ENCODE measurements at places on chromosomes 5 and 9.

- no peak for DNase-seq
Observed at GRCh38 chr5:16903480-16904300, 32.4 kb downstream of the MYO10 start.

DNA sequence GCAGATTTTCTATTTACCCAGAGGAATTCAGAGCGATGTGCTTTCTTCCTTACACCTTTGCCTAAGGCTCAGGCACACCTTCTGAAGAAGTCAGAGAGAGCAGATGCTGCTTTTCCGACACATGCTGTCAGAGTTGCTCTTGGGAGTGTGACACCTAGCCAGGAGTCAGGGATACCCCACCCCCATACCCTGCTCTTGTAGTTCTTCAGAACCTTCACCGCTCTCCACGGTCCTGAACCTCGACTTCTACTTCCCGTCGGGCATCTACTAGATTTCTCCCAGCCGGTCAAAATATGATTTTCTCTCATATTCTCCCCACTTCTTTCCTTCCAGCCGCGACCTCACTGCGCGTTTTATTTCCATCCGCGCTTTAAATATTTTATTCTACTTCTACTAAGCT, 1.7 kb downstream of the GRIN3A start:
- no peak for DNase-seq

- DNase-seq, result no peak
Observed at GRCh38 chr5:69416699-69417098, 1.8 kb downstream of the MARVELD2 start.

GRCh38 chr5:109328626-109329025, 81.1 kb downstream of the PJA2 start:
- no peak for DNase-seq

- DNase-seq, result no peak
Observed at GRCh38 chr5:162190-162564, 29.1 kb upstream of the LRRC14B start.

- no peak for DNase-seq
Observed at GRCh38 chr9:137453643-137454081, 5.5 kb downstream of the NSMF start.

- DNase-seq, result no peak
Observed at GRCh38 chr9:10946676-10947410, 334.0 kb upstream of the PTPRD start.

DNA sequence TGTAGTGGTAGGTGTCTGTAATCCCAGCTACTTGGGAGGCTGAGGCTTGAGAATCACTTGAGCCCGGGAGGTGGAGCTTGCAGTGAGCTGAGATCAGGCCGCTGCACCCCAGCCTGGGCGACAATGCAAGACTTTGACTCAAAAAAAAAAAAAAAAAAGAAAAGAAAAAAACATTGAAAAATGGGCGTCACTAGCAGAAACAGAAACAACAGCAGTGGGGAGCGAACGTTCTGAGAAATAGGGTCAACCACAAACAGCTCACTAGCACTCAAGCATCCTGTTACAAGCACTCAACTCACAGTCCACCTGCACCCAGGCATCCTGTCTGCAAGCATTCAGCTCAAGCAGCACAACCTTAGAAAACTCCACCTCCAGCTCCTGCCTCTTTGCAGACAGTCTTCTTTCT, 17.2 kb downstream of the TRIM14 start:
- DNase-seq, result peak; percentile 73

- no peak for DNase-seq
Observed at GRCh38 chr5:82509762-82510161, 231.6 kb upstream of the RPS23 start.

DNA sequence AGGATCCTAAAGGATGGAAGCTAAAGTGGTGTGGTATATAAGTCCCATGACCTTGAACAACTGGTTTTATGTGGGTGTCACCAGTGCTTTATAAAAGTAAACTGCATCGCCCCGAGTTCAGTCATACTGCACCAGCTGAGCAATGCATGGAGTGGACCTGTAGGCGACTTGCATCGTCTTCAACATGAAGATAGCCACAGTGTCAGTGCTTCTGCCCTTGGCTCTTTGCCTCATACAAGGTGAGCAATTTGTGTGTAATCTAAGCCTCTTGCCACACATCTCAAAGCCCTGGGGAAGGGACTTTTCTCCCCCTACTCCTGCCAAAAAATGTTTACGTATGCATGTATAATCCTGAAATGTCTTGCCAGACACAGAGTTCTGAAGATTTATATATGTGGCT, at the start of gene SPINK5:
TSS of gene SPINK5 (plus strand) at position 120 of the 400 bp plus-strand sequence. CDS start at position 185, 65 bp downstream.
- no peak for DNase-seq

DNA sequence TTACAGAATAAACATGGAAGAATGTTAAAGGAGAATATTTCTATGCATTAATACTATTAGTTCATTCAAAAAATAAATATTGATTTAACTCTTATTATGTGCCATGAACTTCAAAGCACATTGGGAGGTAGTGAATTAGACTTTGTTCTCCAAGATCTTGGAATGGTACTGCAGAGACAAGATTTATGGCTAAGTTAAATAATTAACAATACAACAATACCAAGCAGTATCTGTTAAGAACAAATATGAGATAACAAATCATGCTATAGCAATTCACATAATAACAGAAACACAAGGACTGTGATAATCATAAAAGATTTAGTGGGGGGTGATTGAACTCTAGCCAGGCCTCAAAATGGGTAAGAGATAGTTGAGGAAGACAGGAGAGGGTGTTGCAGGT, 11.6 kb downstream of the NMUR2 start:
- DNase-seq, result no peak

DNA sequence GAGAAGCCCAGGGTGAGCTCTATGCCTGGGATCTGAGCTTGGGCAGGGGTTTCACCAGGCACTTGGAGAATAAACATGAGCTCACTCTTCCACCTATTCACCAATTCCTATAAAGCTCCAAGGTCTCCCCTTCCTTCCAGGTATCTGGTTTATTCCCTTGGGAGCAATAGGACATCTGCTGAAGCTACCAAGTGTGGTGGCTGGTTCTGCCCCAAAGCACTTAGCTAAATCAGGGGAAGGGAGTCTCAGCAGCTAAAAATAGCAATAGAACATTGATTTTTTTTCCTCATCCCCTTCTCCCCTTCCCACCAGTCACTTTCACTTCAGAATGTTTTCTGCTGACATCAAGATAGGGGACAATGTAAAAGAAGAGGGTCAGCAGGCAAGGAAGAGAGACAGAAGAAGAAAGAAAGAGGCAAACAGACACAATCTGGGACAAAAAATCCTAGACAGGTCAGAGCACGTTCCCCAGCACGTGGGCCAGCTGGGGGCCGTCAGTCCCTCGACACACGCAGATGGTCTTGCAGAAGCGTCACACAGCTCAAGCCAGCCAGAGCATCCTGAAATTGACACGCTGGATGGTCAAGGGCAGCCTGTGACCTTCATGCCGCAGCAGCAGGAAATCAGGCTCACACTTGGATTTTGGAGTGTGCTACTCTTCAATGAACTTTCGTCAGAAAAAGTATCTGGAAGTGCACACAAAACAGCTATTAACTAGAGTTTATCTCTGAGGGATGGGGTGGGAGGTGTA, 176.0 kb downstream of the ZNF608 start:
- DNase-seq, result no peak

DNA sequence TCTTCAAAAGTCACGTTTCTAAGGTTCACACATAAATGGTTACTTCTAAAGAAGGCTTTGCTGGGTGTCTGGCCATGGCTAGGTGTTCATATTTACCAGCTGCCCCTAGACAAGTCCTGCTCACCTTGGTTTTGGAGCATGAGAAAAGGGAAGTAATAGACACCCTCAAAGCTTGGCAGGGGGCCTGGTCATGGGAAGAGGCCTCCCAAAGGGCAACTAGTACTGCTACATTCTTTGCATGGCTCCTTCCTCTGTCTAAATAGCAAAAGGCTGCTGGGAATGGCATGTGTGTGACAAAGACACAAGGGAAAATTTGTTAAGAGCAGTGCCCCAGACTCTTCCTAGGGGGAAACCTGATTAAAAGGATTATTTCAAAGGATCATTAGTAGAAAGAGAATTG, 93.4 kb downstream of the NRG2 start:
- no peak for DNase-seq
